Suppressor macrophage treated with lipopolysaccharide for 1 hour (primary cell): ENCODE measurements at places on chromosomes 5 and 9.

DNA sequence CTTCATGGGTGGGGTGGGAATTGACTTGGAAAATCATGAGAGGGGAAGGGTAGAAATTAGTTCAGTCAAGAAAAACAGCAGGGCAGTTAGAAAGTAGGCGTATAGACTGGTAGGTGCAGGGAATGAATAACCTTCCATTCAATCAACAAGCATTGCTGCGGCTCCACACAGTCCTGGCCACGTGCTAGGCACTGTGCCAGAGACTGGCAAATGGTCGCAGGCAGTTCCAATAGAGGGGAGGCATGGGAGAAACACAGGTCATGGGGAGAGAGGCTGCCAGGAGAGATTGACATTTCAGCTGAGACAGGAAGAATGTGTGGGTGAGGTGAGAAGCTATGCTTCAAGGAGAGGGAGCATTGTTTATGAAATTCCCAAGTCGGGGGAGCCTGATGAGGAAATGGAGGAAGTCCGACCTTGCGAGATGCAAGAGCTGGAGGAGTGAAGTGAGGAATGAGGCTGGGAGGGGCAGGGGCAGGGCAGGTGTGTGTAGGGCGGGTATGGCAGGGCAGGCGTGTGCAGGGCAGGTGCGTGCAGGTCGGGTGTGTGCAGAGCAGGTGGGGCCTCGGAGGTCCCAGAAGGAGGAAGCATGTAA, 54.4 kb upstream of the PPARGC1B start:
- peak; percentile 66 for DNase-seq

DNA sequence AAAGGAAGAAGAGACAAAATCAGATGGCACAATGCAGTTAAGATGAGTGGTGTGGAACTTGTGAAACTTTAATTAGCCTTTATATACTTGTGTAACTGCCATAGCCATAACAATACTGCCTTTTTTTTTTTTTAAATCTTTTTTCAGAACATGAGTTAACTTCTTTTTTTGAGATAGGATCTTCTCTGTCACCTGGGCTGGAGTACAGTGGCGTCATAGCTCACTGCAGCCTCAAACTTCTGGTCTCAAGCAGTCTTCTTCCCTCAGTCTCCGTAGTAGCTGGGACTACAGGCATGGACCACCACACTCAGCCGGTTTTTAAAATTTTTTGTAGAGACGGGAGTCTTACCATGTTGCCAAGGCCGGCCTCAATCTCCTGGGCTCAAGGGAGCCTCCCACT, 37.2 kb downstream of the GPBP1 start:
- no peak for DNase-seq

GRCh38 chr9:17191082-17191481, 56.2 kb downstream of the CNTLN start:
- no peak for DNase-seq

DNA sequence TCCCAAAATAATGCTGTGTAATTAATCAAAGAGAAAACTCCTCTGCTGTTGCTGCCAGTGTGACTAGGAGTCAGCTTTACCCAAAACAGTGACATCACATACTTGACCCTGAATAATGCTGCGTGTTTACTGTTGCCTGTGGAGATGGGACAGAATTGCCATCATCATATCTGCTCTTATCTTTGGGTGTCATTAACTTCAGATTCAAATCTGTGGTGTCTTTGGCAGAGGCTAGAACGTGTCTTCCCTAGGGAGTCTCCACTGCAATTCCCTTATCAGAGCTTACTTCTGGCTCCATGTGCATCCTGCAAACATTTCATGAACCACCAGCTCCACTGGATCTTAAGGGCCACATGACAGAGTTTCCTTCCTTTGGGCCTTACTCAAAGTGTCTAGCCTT, 88.9 kb upstream of the MRPS30 start:
- no peak for DNase-seq

DNA sequence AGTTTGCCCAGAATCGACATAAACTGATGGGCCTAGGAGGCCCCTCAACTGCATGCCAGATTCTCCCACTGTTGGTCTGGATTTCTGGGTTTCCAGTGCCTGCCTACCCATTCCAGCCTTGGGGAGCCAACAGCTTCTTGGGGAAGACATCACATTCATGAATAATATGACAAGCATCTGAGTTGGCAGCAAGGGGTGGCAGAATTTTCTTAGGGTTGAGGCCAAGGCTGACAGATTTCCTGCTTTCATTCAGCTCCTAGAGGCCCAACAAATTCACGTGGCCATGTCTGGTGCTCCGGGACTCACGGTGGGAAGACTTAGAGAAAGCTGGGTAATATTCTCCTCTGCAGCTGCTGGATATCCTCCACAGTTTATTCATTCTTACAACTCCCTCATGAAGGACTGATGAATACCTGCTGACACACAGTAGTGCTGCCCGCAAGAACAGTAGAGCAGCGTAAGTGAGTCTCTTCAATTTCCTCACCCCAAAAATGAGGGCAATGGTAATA, 305.0 kb upstream of the TNC start:
- no peak for DNase-seq

DNA sequence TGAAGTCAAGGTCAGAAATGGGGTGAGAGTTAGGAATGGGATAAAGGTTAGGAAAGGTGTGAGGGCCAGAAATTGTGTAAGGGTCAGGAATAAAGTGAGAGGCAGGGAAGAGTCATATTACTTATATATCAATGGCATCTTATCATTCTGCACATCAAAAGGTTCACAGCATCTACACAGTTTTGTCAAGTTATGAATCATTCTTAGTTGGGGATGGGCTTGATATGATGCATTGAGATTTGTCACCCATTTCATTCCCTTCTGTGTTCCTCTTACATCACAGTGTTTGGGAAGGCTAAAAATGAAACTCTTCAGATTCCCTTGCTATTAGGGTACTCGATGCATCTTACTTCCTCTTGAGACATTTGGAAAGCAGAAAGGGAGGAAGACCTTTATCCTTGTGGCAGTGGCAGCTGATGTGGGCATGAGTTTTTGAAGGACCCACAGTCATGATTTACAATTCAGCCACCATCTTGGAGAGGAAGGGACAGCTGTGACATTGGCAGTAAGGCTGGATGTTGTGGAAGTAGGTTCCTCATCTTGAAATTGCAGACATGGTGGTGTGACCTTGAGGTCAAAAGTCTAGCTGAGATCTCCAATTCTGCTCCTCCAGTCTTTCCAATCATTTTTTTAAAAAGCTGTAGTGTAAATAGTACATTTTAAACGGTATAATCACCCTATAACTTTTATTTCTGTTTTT, 24.2 kb upstream of the NPR3 start:
- peak; percentile 30 for DNase-seq

GRCh38 chr5:56253126-56253525, 20.0 kb upstream of the ANKRD55 start:
- no peak for DNase-seq

GRCh38 chr5:52808316-52808901, 20.7 kb downstream of the ITGA1 start:
- no peak for DNase-seq

DNA sequence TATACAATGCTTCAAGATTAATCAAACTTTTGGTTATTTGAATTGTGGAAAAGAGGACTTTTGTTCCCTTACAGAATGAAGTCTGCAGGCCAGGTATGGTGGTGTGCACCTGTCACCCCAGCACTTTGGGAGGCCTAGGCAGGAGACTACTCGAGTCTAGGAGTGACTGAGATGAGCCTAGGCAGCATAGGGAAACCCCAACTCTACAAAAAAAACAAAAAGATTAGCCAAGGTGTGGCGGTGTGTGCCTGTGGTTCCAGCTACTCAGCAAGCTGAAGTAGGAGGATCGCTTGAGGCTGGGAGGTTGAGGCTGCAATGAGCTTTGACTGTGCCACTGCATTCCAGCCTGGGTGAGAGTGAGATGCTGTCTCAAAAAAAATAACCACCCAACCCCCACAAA, 9.3 kb downstream of the CCNH start:
- DNase-seq: no peak

DNA sequence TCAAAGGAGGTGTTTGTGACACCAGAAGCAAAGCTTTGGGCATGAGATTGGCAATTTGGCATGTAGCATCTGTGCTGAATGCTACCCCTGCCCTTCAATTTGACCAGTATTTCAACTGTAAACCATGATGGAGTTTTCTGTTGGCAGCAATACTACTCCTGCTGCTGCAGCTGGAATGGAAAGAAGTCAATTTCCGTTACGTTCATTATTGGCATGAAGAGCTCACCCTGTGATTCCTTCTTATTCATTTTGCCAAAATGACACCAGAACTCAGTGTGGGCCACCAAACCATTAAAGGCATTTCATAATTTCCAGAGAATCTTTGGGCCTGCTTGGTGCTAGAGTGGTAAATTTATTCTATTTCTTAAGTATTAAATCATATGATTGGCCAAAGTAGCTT, 433.1 kb upstream of the DMAC1 start:
- DNase-seq: no peak

DNA sequence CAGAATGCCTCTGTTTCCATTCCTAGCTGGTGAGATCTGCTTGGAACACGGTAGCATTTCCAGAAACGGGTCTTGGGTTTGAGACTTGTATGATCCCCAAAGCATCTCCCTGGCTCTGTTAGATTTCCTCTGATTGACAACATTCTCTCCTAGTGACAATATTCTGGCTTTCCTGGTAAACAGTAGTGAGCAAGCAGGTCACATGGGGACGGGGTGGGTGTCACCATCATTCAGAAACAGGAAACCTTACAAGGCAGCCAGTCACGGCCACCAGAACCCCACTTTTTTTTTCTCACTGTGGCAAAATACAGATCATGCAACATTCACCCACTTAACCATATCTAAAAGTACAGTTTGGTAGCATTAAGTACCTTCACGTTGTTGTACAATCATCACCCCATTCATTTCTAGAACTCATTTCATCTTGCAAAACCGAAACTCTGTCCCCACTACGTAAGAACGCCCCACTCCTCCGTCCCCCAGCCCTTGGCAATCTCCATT, 90.1 kb upstream of the LMX1B start:
- DNase-seq: peak; percentile 84

DNA sequence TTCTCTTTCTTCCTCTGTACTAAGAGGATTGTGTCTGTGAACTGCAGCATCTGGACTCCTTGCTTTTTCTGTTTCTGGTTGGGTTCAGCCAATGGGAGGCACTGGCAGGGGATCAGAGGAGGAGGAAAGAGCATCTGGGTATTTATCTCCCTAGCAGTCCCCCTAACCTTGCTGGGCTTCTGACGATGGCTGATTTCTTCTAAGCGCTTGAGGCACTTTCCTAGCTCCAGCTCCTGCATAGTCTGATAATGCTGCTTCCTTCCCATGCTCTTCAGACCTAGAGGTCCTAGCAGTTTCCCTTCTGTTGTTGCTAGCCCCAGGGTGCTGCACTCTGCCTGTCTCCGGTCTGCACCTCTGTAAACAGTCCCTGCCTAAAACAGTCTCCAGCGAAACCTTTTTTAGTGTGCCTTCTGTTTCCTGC, 225.1 kb downstream of the PDZD2 start:
- no peak for DNase-seq

DNA sequence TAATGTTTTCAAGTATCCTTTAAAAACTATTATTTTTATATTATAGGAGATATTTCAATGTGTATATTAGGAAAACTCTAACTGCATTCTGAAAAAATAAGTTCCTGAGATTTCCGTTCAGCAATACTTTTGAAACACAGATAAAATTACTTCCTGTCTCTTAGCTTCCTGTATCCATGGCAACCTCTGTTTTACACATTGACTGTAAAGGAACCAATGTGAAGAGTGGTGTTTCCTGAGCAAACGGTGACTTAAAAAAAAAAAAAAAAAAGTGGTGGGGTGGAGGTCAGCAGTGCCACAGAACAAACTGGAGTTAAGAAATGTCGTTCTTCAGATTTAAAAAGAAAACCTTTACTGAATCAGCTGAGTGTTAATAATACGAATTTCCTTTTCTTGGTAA, at the start of gene LRRC70:
Gene LRRC70, plus strand, starts transcription at position 280 of the 400 bp plus-strand sequence. CDS start 620 bp downstream, outside the sequence.
- DNase-seq: peak; percentile 63

DNA sequence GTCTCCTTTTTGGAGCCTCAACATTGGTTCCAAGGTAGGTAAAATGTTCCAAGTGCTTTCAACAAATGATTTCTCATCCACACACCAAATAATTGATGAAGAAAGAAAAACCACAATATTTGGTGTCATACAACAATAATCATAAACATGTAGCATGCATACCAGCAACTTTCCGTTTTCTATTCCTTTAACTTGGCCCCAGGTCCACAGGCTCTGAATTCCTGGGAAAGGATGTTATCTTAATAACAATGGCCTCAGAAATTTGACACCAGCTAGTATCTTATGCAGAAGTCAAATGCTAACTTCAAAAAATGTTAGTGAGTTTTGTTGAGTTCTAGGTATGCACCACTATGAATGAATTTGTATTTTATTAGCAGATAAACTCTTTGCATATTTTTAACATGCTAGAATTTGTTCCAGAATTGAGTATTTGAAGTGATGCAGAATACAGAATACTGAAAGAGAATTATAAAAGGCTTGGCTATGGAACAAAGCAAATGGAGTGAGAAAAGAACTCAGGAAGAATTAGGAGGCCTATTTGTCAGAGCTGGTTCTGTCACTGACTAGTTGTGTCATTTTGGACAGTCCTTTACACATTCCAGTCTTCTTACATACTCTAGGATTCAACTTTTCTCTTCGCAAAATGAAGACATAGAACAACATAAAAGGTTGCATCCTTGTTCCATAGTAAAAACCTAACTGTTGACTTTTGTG, 435.3 kb upstream of the TNC start:
- no peak for DNase-seq

GRCh38 chr9:129482521-129483414, 138.1 kb downstream of the C9orf50 start:
- DNase-seq: peak; percentile 80

- peak; percentile 46 for DNase-seq
Observed at GRCh38 chr5:36880761-36881160, 4.2 kb downstream of the NIPBL start.

DNA sequence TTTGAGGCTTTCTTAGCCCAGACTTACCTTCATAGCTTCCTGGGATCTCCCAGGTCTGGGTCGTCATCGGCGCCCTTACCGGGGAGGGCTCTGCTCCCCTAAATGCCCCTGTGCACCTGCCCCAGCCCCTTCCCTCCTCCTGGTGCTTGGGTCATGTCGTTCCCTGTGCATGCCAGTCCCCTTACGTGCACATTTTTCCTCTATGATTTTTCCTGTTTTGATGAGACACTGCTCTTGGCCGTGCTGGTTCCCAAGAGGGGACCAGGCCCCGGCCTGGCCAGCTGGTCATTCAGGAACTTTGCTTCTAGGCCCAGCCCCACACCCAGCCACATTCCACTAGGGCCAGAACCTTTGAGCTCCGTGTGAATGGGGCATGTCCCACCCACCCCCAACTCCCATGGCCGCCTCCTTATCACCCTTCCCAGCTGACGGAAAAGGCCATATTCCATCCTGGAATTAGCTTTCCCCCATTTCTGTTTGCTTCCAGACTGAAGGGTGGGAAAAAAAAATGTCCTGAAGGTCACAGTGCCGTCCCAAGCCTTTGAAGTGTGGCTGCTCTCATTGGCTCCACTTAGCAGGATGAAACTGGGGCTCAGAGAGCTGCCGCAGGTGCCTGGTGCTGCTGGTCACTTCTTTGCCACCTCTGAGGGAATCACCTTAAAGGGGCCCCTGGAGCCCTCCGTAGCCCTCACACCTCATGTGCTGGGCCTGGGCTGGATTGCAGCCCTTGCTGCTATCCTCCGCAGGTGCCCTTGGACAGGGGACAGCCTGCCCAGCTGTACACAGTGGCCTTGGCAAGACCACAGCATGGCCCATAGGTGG, 25.1 kb downstream of the ERGIC1 start:
- DNase-seq: no peak

- no peak for DNase-seq
Observed at GRCh38 chr9:117343427-117343826, 71.4 kb downstream of the ASTN2 start.

- DNase-seq: no peak
Observed at GRCh38 chr5:181053488-181054121, 13.5 kb downstream of the BTNL9 start.

GRCh38 chr5:31407921-31408693, 123.8 kb downstream of the DROSHA start:
- DNase-seq: no peak

GRCh38 chr5:108543486-108543885, 161.6 kb upstream of the FBXL17 start:
- no peak for DNase-seq
